Activated naive CD4-positive, alpha-beta T cell treated with anti-CD3 and anti-CD28 coated beads, Interleukin-2, amount 50 U/mL, for 72 hours (primary cell): ENCODE measurements at places on chromosomes 6 and 20. TPM values are rescaled to one million over a fixed set of nuclear protein-coding genes. Genes with fewer than 3 reads are reported as not detected.

- no peak for DNase-seq
These were observed 199.2 kb downstream of the MAFB start for GRCh38 chr20:40489886-40490285.

DNA sequence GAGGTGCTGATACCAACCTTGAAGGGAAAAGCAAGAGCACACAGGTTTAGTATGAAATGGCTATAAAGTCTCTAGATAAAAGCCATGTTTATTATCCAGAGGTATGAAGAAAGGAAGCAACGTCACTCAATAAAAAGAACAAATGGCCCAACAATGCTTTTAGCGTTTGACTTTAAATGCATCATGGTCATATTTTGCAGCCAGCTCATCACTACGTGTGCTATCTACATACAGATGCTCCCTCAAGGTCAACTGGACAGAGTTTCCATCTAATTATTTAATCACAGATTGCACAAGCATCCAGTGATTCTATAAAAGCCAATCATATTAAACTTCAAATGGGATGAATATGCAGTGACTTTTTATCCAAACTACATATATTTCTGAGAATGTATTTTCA lies 127.6 kb upstream of the SYNDIG1 start:
- DNase-seq, result no peak

DNA sequence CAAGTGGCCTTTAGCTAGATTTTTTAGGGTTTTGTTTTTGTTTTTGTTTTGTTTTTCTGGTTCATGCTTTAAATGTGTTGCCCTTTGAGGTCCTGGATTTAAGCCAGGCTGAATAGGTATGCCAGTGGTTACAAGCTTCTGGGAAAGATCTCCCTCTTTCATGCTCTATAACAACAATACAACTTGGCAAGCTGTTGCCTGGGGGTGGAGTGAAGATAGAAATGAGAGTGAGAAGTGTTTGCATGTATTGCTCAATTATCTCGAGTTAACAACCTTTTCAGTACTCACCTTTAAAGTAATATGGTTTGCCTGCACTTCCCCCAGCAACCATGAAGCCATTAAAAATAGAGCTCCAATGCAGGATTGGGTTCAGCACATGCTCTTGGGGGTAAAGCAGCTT lies 19.2 kb upstream of the HAO1 start:
- DNase-seq, result no peak

- DNase-seq, result no peak
These were observed 119.3 kb downstream of the MAP3K7 start for GRCh38 chr6:90467546-90467945.

DNA sequence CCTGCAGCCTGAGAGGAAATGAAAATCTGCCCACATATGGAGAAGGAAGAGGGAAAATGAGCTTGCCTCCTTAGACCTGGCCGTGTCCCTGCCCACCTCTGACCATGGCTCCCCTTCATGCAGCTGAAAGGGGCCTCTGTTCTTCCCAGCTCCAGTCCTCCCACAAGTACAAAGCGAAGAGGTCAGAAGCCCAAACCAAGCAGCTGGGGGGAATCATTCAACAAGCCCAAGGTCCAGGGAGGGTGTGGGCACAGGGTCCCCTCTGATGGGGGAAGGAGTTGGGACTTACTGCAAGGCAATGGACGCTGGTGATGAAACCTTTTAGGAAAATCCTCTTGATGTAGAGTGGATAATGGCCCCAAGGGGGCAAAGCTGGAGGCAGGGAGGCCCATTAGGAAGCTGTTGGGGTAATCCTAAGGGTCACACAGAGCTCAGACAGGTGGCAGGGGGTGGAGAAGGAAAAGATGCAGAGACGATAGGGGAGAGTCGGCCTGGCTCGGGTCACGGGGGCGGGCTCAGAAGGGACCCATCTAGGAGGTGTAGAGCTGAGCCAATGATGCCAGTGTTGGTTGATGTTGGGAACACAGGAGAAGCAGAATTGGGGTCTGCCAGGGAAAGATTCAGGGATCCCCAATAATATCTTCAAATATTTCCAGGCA lies 16.1 kb upstream of the GRM4 start:
- peak; percentile 46 for DNase-seq

DNA sequence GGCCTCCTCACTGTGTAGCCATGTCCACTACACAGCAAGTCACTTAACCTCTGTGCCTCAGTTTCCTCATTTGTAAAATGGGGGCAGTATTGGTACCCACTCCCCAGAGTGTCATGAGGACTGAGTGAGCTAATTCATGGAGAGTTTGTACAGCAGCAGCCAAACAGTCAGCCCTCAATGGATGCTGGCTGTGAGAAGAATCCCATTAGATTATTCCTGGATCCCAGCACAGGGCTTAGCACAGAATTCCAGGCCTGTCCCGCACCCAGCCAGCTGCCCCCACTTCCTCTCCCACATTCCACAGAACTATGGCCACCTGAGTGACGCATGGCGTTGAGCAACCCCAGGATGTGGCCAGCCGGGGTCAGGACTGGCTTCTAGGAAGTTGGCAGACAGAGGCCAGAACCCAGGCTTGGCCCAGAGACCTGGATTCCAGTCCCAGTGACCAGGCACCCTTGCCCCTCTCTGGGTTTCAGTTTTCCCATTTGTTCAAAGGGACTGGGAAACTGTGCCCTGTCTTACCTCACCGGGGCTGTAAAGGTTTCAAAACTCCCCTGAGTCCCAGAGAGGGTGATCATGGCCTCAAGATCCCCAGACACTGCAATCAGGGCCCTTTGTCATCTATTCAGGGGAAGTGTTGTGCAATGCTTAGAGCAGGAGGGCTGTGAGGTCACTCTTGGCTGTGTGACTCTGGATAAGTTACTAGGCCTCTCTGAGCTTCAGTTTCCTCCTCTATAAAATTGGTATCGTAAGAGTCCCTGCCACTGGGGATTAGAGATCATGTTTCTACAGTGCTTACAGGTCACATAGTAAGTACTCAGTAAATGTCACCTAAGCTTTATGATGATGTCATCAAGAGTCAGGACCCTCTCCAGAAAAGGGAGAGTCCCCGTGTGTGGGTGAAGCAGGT lies 3.0 kb upstream of the TGM2 start:
- no peak for DNase-seq

- no peak for DNase-seq
These were observed 313.4 kb upstream of the MOCS1 start for GRCh38 chr6:40247516-40248115.

GRCh38 chr6:25318589-25318988 lies 39.4 kb downstream of the CARMIL1 start:
- DNase-seq, result no peak

GRCh38 chr6:55198715-55199114 lies 24.4 kb downstream of the HCRTR2 start:
- DNase-seq, result no peak

- DNase-seq, result no peak
These were observed 14.1 kb upstream of the BEND3 start for GRCh38 chr6:107129370-107129925.

DNA sequence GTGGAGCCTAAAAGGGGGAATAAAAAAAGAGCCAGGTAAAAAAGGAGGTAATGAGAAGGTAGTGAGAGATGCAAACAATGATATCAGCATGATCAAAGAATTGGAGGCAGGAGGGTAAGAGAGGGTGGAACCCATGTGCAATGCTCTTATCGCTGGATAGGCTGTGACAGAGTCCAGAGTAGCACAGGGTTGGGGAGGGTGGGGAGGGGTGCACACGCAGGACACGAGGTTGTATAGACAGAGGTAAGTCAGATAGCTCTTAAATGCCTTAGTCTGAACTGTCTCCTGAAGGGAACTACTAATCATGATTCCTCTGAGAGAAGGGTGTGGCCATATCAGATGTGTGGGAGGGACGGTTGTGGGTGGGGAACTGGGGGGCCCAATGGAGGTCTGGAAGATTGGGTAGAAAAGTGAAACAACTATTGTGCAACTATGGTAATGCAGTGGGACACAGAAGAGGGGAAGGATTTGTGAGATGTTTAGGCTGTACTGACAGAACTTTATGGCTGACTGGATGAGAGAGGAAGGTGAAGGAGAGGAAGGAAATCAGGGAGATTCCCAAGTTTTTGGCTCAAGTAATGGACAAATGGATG lies 354.8 kb downstream of the BTBD9 start:
- DNase-seq, result no peak

GRCh38 chr6:49462071-49462470 lies 982 bp downstream of the MMUT start:
- DNase-seq, result no peak

DNA sequence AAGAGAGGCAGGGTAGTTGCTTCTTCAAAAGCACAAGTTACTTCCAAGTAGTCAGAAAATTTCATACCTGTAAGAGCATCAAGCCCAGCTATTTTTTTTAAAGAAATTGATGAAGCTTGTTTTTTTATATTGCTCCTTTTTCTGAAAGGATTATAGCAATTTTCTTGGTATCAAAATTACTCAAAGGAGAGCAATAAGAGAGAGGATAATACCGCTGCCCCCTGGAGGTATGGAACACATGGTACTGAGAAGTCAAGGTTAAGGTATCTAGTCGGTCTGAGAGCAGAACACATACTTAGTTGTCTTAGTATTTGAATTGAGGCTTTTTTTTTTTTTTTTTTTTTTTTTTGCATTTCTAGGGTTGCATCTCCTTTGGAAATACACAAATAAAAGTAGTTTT lies 59.4 kb downstream of the ADGRF5 start:
- DNase-seq, result no peak

GRCh38 chr6:54655162-54655561 lies 191.4 kb upstream of the FAM83B start:
- no peak for DNase-seq

DNA sequence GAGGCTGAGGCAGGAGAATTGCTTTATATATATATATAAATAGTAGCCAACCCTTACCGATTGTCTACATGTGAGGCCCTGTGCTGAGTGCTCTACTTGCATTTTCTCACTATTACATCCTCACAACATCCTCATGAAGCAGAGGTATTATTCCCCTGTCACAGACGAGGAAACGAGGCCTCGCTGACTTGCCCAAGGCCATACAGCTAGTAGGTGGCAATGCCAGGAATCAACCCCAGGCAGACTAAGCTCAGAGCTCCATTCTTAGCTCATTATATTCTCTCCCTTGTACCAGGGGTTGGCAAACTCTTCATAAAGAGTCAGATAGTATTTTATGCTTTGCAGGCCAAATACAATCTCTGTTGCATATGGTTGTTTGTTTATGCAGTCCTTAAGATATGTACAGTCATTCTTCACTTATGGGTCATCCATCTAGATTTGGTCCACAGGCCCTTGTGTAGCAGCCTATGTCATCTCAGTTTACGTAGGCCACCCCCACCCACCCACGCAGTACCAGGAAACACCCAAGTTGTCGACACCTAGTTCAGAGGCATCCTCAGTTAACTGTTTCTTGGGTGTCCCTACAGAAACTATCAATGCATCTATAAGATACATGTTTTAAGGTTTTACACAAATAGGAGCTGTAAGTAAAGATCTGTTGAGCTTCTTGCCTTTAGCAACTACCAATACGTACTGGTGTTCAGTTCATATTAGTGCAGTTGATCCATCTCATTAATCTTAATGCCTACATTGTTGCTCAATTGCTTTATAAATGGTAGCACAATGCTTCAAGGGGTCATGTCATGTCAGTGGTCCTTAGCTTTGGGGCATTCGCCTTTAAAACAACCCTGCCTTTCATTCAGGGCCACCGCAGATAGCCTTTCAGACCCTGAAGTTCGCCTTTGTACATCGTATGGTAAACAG lies 3.0 kb downstream of the CASS4 start:
- peak; percentile 29 for DNase-seq

DNA sequence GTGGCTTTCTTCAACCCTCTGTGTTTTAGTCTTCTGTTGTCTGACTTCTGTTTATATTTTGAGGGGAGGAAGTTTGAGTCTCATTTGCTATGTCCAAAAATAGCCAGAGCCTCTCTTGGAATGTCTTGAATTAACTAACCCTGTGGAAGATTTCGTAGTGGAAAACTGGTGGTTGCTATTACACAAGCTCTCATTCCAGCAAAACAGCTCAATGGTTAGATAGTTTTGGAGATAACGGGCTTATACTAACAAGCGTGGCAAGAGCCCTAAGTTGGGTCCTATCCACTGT lies 1.6 kb downstream of the CCN2 start:
- no peak for DNase-seq

DNA sequence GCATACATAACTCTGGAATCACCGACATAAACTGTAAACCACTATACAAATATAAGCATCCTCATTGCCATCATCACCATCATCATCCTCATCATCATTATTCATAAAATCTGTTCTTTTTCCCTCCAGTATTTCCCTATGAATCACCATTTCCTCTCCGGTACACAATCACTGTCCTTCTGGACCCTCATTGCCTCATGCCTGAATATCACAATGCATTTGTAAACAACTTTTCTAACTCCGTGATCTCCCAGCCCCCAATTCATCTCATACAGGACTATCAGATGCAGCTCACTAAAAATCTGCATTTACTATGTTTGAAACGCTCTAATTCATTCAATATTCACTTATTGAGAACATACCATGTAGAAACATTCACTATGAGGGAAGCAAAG lies 339.7 kb downstream of the TBC1D32 start:
- no peak for DNase-seq

GRCh38 chr20:36313476-36313875 lies 7.3 kb downstream of the DLGAP4 start:
- DNase-seq, result no peak

DNA sequence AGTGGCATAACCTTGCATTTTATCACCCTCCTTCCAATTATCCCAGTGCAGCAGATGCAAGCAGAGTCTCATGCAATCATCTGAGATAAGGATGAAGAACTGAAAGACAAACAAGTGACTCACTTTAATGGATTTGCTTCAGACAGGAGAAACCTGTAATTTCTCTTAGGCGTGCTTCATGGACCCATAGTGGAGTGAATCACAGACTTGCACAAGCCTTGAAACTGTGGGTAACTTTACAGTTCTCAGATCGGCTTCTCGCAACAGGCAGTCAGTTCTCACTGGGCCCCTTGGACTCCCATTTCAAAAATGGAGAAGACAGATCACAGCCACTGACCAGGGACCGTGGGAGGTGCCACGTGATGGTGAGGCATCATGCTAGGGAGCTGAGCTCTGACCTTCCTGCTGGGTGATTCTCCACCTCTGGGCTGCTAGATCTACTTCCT lies at the start of gene ADGRF4:
Gene ADGRF4, plus strand, starts transcription at position 239 of the 446 bp plus-strand sequence. CDS start 8,666 bp downstream, outside the sequence.
- no peak for DNase-seq

GRCh38 chr20:54100563-54100962 lies 30.2 kb upstream of the BCAS1 start:
- DNase-seq, result no peak

GRCh38 chr6:42266538-42266937 lies 48.9 kb upstream of the MRPS10 start:
- DNase-seq, result no peak

GRCh38 chr6:109466212-109466923 lies 10.8 kb upstream of the MICAL1 start:
- DNase-seq, result no peak

- no peak for DNase-seq
These were observed 107.3 kb downstream of the OGFRL1 start for GRCh38 chr6:71395731-71396409.

- no peak for DNase-seq
These were observed 24.3 kb downstream of the TOP1 start for GRCh38 chr20:41052742-41053419.

POLR1C gene
- total RNA-seq, result 34.2 TPM

PABPC1L gene
- 96.7 TPM for total RNA-seq

MICB gene
- total RNA-seq, result 20.3 TPM

RFX6 gene
- total RNA-seq, result not detected

HLA-DPA1 gene
- total RNA-seq, result 24.4 TPM

SLC22A16 gene
- not detected for total RNA-seq

AGPAT1 gene
- total RNA-seq, result 35.0 TPM

CYP24A1 gene
- total RNA-seq, result not detected

NNAT gene
- total RNA-seq, result 0.93 TPM

CYP21A2 gene
- 0.49 TPM for total RNA-seq

FNDC11 gene
- 0.10 TPM for total RNA-seq

EDEM2 gene
- total RNA-seq, result 12.2 TPM

HLA-DRB1 gene
- total RNA-seq, result 4.4 TPM

RAET1L gene
- not detected for total RNA-seq

MAP7 gene
- 1.3 TPM for total RNA-seq

SDC4 gene
- total RNA-seq, result 33.0 TPM

LY6G6D gene
- not detected for total RNA-seq
